Osteocyte (in vitro differentiated cells): ENCODE measurements at places on chromosomes 7 and 10. TPM values are rescaled to one million over a fixed set of nuclear protein-coding genes. Genes with fewer than 3 reads are reported as not detected.

- DNase-seq, result peak; percentile 54
These were observed 108.6 kb downstream of the ADARB2 start for GRCh38 chr10:1628757-1629156.

DNA sequence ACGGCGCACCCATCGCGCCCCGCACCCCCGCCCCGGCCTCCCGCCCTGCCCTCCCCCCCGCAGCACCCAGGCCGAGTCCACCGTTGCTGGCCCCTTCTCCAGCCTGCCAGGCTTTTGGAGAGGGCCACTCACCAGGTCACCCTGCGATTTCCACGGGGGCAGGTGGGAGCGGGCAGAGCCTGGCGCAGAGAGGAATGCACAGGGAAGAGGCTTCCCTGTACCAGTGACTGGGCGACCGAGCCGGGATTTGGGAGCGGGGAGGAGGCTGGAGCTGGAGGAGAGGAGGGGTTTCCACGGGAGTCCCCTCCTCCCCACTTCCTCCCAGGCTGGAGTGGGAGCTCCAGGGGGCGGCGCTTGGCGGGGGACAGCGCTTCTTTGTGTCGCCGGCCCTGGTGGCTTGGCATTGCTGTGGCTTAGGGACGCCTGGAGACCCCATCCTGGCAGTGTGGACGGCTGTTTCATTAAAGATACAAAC is 19.3 kb downstream of the TCAF1 start:
- peak; percentile 88 for DNase-seq

GRCh38 chr10:114553436-114553835 is 104.6 kb downstream of the ABLIM1 start:
- DNase-seq, result no peak

DNA sequence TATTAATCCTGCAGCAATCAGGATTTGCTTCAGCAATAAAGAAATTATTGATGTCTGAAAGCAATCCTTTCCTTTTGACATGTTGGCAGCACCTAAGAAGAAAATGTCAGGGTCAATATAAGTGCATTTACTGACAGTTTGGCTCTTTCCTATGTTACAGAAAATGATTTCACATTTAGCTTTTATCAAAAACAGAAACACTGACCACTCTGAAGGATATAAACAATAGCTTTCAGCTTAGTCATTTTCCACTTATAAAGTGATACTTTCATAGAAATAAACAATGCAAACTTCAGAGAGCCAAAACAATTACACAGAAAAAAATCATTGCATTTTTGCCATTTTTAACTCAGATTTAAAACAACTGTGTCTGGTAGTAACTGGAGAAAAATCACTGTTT is 325.6 kb upstream of the KAT6B start:
- no peak for DNase-seq

GRCh38 chr7:101859411-101860106 is 42.1 kb downstream of the CUX1 start:
- DNase-seq, result no peak

DNA sequence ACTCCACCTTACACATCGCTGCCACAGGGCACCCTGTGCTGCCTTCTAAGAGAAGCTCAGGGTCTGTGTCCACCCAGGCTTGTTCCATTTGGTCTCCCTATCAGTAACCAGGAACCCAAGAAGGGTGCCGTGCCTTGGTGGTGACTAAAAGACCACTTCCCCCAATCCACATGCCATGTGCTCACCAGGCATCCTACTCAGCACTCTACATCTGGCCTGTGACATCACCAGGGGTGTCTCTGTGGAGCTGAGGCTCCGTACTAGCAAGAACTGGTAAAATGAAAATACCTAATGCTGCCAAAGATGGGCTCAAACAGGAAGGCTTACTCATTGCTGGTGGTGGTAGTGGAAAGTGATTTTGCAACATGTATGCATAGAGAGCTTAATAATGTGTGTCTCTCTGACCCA is 19.0 kb upstream of the C10orf71 start:
- DNase-seq, result no peak

GRCh38 chr10:129056734-129057689 is 410.0 kb upstream of the MGMT start:
- peak; percentile 79 for DNase-seq

EPDR1 gene
- total RNA-seq, result 14.6 and 16.6 TPM in 2 replicates

NEUROG3 gene
- total RNA-seq, result not detected in 2 replicates
